CD4-positive, alpha-beta T cell treated with Interleukin-15 for 1 hour (primary cell): ENCODE measurements at places on chromosomes 2 and 18.

GRCh38 chr2:158234497-158234896, 132.8 kb downstream of the UPP2 start:
- no peak for DNase-seq

DNA sequence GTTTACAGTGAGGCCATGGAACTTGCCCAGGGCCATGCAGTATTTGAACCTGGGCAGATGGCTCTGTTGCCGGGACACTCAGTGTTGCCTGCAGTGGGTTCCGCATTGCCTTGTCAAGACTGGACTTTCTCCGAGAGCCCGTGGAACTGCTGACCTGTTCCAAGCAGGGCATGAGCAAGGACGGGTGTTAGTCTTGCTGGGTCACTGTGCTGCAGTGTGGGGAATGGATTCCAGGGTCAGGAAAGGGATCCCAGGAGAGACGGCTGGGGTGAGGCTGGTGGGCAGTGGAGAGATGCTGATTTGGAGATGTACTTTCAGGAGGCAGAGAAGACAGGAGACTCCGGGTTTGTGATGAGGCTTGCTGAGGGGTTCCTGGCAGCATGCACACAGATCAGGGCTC, 348.7 kb upstream of the HS6ST1 start:
- DNase-seq: no peak

DNA sequence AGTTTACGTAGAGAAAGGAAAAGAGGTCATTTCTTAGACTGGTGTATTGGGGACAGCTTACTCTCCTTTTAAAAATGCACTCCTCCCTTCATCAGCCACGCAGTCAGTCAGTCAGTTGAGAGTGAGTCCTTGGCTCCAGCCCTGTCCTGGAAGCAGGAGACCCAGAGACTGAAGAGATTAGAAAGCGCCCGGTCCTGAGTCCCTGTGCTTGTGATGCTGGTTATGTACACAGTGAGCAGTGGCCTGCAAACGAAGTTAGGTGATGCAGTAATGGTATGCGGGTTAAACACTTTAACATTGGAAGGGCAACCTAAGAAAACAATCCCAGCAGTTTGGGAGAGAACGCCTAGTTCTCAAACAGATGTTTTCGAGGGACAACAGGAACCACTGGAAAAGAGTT, 6.3 kb upstream of the ASB1 start:
- DNase-seq: no peak

DNA sequence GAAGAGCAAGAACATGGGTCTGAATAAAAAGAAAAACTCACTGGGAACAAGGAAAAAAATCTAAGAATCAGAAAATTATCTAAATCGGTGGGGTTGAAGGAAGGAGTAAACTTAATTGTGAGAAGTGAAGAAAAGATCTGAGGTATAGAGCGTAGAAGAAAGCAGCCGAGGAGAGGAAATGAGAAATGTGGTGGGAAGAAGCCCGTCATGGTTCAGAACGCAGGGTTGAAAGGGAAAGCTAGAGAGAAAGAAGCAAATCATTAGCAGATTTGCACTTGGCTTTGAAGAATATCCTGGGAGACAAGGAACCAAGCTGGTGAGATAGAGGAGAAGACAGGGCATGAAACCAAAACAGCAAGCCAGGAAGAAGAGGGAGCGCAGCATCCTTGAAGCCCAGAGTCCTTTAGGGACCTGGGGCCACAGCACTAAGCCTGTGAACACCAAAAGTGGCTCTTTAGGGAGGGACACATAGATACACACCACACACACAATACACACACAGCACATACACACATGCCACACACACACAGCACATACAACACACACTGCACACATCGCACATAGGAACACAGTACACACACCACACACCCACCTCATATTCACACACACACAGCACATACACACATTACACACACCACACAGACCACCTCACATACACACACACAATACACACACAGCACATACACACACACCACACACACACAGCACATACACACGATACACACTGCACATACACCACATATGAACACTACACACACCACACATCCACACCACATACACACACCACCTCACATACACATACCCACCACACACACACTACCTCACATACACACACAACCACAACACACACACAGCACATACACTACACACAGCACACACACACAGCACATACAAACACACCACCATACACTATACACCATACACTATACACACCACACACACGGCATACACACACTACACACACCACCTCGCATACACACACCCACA, 274.6 kb downstream of the ETAA1 start:
- DNase-seq: no peak

GRCh38 chr2:63614983-63615945, 26.5 kb downstream of the MDH1 start:
- no peak for DNase-seq

GRCh38 chr2:191678437-191679100, 633 bp downstream of the NABP1 start:
- DNase-seq: peak; percentile 59

DNA sequence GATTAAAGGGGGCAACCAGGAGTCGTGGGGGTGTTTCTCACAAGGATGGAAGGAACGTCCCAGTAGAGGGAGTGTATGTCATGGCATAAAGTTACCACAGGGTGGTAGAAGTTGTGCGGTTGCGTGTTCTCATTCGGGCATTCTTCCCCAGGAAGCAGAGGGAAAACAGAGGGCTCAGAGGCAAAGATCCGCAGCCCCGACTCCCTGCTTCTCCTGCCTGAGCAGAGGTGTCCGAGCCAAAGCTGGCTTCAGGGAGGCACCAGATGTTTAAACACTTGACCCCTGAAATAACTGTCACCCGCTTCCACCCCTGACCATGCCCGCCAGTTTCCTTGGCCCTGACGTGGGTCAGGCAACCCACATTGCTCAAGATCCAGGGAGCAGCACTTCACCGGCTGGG, 83.7 kb downstream of the EN1 start:
- no peak for DNase-seq

- DNase-seq: no peak
Measured at GRCh38 chr18:74342416-74343043, 26.9 kb downstream of the C18orf63 start.

GRCh38 chr2:82158150-82158549, 1853.6 kb upstream of the LRRTM1 start:
- no peak for DNase-seq

- DNase-seq: no peak
Measured at GRCh38 chr18:79796531-79797405, 970 bp upstream of the KCNG2 start.

DNA sequence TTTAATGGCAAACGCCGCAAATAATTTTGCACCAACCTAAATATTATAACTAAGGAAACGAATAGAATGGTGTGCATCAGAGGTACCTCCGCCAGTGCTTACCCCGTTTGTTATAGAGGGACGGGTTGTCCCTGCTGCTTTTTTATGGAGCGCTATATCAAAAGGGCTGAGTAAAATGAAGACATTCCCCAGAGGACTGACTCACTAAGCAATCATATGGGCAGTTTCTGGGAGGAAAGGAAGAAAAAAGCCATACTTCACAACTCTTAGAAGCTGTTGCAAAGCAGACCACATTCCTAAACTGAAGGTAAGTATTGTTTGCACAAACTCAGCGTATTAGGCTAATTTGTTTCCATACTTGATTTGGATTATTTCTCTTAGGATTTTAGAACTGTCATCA, 12.9 kb downstream of the ID2 start:
- DNase-seq: no peak

- peak; percentile 61 for DNase-seq
Measured at GRCh38 chr2:25323042-25323514, 18.6 kb downstream of the DNMT3A start.

GRCh38 chr2:23410596-23410995, 25.6 kb downstream of the KLHL29 start:
- no peak for DNase-seq

DNA sequence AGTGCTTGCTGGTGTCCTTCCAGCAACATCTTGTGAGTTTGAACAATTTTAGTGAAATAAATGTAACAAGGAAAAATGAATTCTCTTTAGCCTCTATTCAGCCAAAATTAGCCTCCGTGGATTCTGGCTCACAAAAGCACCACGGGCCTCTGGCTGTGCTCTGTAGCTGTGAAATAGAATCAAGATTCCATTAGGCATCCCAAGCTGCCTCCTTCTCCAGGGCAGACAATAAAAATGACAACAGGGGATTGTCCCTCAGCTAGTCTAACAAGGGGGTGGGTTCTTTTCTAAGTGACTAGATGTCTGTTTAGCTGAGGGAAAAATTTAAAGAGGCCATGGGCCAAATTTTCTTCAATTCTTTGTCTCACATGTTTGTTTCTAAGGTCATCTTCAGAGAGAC, 254.7 kb upstream of the FIGN start:
- DNase-seq: no peak

- DNase-seq: no peak
Measured at GRCh38 chr2:171402906-171403580, 30.7 kb downstream of the METTL8 start.

DNA sequence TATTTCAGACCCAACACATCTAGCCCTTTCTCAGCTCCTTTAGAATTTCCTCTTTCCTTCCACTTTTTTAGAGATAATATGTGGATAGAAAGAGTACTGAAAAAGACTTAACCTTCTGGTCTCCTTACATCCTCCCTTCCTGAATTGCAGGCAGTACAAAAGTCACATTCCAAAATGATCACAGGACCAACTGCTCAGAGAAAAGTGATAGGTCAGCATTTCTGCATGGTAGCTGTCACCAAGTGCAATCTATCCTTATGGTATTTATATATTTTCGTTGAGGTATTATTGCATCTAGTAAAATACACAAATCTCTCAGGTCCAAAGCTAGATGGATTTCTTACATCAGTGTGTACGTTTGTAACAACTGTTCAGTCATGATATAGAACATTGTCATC, 427.5 kb downstream of the LPIN1 start:
- DNase-seq: no peak

- DNase-seq: no peak
Measured at GRCh38 chr2:29444150-29444549, 328.9 kb downstream of the CLIP4 start.

- DNase-seq: no peak
Measured at GRCh38 chr2:210616074-210616473, 59.7 kb downstream of the CPS1 start.

- no peak for DNase-seq
Measured at GRCh38 chr2:23375448-23375847, 9.5 kb upstream of the KLHL29 start.

- no peak for DNase-seq
Measured at GRCh38 chr2:71460595-71461303, 7.4 kb downstream of the DYSF start.

DNA sequence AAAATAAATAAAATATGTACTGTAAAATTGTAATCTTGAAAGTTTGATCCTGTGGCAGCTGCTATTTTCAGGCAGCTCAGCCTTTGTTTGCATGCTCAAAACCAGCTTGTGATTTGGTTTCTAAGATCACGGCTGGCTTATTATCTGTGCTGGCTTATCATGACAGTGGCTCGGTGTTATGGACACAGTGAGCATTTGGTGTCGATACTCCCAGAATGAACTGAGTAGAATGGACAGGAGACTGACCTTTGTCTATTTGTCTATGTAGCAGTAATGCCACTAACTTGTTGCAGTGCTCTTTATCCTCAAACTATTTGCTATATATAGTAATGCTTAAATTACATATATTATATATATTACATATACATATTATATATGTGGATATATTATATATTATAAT, 58.8 kb downstream of the NEDD4L start:
- DNase-seq: no peak

- DNase-seq: no peak
Measured at GRCh38 chr2:165791421-165792103, 2.5 kb downstream of the GALNT3 start.

- no peak for DNase-seq
Measured at GRCh38 chr2:165582409-165582808, 112.9 kb downstream of the CSRNP3 start.

GRCh38 chr2:196066291-196067087, 2.1 kb downstream of the DNAH7 start:
- DNase-seq: no peak

DNA sequence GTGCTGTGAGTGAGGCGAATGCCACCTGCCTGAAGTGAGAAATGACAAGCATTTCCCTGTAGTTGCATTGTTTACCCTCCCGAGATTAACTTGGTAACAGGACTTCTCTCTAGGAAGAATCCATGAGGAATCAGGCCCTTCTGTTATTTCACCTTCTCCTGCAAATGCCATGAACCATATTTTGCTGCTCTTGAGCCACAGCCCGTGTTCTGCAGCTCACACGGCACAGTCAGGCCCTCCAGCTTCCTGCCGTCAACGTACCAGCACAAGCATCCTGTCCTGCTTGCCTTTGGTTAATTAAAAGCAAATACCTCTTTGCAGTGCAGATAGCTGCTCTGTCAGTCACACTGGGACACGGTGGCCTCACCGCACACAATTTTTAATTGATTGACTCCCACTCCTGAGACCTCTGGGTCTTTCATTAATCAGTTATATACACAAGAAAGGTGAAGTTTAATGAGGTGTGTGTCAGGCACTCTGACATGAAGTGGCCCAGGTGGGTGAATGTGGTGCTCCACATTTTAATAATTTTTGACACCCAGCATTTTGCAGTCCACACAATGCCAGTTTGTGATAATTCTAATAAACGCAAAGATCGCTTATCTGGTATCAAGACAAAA, 95.3 kb upstream of the ASB18 start:
- no peak for DNase-seq

DNA sequence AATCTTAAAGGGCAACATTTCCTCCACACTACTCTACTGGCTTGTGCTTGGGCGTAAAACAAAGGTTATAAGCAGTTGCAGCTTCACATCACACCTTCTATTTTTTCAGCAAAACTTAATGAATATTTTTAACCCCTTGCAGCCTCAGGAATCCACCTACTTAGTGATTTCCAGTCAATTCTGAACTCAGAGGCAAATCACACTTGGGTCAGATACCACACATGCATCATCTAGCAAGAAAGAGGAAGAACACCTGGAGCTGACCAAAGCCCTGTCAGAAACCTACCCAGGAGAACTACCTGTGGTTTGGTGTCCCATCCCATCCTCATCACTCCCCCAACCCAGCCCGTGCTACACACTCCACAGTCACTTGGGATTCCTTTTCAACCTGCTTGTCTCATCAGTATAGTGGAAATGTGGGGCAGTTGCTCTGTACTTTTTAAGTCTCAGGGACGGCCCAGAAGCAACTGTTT, 25.5 kb downstream of the PIAS2 start:
- no peak for DNase-seq

- DNase-seq: no peak
Measured at GRCh38 chr2:135820003-135820618, 16.9 kb downstream of the LCT start.

- no peak for DNase-seq
Measured at GRCh38 chr2:24365826-24366225, 5.5 kb upstream of the ITSN2 start.

GRCh38 chr2:109247812-109248211, 118.8 kb downstream of the SH3RF3 start:
- no peak for DNase-seq
